Nasal cavity respiratory epithelium epithelial cell of viscerocranial mucosa (primary cell): ENCODE measurements at places on chromosomes 7 and 10. TPM values are rescaled to one million over a fixed set of nuclear protein-coding genes. Genes with fewer than 3 reads are reported as not detected.

Gene GIMAP8
- not detected in 2 replicates for total RNA-seq

Gene HACD1
- total RNA-seq: 20.2 and 22.6 TPM in 2 replicates

Gene CHAT
- not detected in 2 replicates for total RNA-seq

Gene ELN
- total RNA-seq: 0.14 TPM in 1 of 2 replicates, not detected in the other

Gene HMX3
- total RNA-seq: 0.07 and 0.34 TPM in 2 replicates
